ENCODE measurements at places on chromosomes 13 and 19.
A peak's percentile ranks its signal among the peaks of the same experiment; 100 is the strongest.

DNA sequence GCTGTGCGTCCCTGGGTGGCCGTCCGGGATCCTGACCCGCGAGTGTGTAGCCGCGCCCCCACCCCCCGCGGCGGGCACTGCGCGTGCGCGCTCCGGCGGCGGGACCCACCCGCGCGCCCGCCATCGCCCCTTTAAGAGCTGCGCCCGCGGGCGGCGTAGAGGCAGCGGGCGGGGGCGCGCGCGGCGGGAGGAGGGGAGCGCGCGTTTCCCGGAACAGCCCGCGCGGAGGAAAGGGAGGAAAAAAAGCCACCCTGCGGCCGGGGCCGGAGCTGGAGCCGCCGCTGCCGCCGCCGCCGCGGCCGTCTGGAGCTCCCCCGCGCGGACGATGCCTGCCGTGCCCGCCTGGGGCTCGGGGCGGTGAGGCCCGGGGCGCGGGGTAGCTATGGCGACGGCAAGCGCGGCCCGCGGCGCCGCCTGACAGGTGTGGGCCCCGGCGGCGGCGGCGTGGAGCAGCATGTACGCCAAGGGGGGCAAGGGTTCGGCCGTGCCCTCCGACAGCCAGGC is at the start of gene SSBP4:
Gene SSBP4, plus strand, starts transcription at position 204 of the 504 bp plus-strand sequence. Its CDS starts 251 bp downstream, at position 455.
- DNase-seq, result no peak

GRCh38 chr19:15199661-15200552 is 888 bp downstream of the NOTCH3 start:
- DNase-seq, result no peak

DNA sequence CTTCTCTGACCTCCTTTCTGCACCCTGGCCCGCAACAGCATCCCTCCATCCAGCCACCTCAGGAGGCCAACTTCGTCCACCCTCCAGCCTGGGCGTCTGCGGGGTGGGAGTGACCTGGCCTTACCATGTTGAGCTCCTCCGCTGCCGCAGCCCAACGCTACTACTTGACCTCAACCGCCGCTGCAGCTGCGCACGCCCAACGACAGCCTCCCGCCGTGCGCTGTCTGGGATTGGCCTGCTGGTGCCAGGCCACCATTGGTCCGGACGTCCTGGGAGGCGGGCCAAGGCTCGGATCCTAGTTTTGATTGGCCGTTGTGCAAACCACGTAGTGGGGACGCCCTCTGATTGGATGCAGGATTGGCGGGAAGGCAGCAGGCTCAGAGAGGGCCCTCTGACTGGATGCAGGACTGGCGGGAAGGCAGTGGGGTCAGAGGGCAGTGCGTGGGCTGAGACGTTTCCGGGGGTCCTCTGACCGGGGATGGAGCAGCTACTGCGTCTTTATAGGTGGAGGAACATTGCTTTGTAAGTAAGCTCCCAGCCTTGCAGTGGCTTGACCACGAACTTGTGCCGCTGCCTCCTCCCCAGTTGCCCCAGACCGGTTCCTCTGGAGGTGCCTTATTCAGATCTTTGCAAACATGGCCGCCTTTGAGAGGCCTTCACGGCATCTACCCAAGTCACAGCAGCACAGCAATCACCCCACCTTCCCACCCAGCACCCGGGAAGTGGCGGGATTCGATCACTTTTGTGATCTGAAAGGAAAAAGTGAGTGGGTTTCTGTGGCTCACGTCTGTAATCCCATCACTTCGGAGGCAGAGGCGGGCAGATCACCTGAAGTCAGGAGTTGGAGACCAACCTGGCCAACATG is at the start of gene TUBA3C:
Gene TUBA3C, minus strand, starts transcription at position 204 of the 865 bp plus-strand sequence. Its CDS starts 77 bp downstream, at position 127.
- no peak for DNase-seq

GRCh38 chr13:45141369-45141768 is 21.1 kb downstream of the GTF2F2 start:
- no peak for DNase-seq

GRCh38 chr13:57899096-57899495 is 267.6 kb downstream of the PCDH17 start:
- no peak for DNase-seq

- peak; percentile 37 for DNase-seq
Observed at GRCh38 chr13:75250526-75251178, 231.3 kb downstream of the TBC1D4 start.

- DNase-seq, result no peak
Observed at GRCh38 chr13:23945612-23946011, 48.3 kb upstream of the C1QTNF9B start.

- no peak for DNase-seq
Observed at GRCh38 chr19:51129716-51130115, 5.0 kb downstream of the SIGLEC9 start.

DNA sequence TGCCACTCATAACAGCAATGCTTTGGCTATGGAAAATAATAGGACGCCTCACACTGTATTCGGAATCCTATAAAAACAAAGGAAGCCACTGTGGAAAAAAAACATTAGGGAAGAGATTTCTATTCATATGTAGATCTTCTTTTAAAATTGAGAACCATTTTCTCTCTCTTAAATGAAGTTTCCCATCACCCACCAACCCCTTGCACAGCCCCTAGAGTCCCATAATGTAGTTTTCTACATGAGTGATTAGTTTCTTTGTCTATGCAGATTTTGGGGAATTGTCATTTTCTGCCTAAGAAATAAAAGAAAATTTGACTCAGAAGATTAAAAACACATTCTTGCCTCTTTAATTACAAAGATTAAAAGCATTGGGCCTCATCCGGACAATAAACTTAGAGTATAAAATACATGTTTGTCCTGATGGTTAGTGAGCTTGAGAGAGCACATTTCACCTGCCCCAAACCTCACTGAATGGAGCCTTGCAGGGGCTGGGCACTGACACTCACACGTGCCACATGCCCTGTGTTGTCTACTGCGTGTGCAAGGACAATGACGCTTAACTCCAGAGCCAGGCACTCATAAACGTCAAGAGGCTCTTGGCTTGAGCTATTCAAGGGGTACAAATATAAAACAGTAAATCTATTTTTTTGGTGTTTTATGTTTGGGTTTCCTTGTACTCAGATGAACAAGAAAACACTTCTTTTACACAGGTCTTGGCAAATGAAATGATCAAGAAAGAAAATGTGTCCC is 40.0 kb upstream of the KL start:
- no peak for DNase-seq

GRCh38 chr13:33183431-33184111 is 102.0 kb downstream of the STARD13 start:
- DNase-seq, result no peak

DNA sequence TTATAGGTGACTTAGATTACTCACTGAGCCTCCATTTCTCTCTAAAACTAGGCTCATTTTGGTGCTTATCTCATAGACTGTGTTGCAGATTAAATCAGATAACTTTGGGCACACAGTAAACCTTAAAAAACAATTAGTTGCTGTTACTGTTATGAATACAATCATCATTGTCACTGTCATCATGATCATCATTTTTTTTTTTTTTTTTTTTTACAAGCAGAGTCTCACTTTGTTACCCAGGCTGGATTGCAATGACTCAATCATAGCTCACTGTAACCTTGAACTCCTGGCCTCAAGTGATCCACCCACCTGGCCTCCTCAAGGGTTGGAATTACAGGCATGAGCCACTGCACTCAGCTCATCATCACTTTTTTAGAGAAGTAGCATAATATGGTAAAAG is 60.0 kb downstream of the VWA8 start:
- no peak for DNase-seq

DNA sequence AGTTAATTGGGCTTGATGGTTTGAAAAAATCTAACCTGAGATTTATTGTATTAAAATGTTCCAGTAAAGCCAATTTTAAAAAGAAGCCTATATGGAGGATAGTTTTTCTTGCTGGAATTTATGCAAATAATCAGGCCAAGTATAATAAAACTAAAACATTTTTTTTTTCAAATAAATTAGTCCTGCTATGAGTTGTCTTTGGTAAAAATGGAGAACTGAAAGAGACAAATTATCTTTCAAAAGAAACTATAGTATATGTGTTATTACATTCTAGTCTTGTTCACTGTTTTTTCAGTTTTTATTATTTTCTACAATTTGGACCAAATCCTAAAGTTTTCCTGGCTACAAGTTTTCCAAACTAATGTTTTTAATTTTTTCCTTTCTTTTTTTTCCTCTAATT is 468.9 kb downstream of the UQCRFS1 start:
- DNase-seq, result no peak

DNA sequence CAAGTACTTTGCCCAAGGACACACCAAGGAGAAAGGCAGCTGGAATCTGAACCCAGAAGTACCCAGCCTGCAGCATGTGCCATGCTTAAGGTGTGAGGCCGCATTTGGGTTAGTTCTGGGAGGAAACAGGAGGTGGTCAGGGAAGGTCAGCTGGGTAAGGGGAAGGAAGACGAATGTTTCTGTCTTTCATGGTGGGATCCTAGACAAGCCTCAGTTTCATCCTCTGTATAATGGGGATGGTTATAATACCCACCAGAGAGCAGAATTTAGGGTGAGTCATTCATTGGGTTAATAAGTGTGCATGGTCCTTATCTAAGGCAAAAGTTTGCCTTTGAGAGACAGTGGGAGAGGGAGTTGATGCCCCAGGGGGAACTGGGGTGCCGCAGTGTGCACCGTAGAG is 3.6 kb downstream of the CCDC61 start:
- no peak for DNase-seq
